Naive thymus-derived CD4-positive, alpha-beta T cell (primary cell): ENCODE measurements at places on chromosomes 3 and 15. TPM values are rescaled to one million over a fixed set of nuclear protein-coding genes. Genes with fewer than 3 reads are reported as not detected.

DNA sequence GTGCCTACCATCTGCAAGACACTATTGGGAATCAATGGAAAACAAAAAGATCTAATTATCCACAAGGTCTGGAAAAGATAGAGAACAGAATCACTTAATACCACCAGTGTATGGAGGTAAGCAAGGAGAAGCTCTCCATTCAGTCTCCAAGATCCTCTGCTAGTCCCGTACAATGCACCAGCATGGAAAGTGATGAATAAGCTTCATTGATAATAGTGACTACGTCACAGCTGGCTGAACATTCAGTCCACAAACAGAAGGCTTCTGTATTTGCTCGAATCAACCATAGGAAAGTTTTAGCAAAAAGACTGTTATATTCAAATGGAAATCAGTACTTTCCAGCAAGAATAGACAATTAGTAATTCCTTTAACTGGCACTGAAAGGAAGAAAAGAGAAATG is 42.9 kb downstream of the IGSF11 start:
- no peak for DNase-seq
- H3K4me3 ChIP-seq = no peak overlapping the region
- H3K36me3 ChIP-seq = no peaks in the 10 kb centered on the region
- H3K4me1 ChIP-seq = no peaks in the 10 kb centered on the region
- H3K27ac ChIP-seq = no peak overlapping the region
- H3K27me3 ChIP-seq = no peaks in the 10 kb centered on the region

DNA sequence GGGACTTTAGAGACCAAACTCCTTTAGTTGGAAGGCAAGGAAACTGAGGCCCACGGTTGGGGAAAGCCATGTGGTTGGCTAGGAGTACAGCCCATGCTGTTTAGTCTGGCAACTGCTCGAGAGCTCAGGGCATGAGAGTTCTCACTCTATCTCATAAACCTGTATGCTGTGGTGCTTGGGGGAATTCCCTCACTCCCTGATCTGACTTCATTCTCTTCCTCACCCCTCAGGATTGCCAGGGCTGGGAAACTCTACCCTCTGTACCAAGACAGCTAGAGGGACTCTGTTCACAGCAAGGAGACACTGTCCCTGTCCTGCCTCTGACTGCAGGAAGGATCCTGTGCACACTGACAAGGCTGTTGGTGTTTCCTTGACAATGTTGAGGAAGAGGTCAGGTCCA is 230.2 kb downstream of the ZNF621 start:
- no peaks in the 10 kb centered on the region for H3K36me3 ChIP-seq
- no peaks in the 10 kb centered on the region for H3K4me1 ChIP-seq
- H3K27me3 ChIP-seq = no peaks in the 10 kb centered on the region
- DNase-seq = no peak
- no peak overlapping the region for H3K27ac ChIP-seq

DNA sequence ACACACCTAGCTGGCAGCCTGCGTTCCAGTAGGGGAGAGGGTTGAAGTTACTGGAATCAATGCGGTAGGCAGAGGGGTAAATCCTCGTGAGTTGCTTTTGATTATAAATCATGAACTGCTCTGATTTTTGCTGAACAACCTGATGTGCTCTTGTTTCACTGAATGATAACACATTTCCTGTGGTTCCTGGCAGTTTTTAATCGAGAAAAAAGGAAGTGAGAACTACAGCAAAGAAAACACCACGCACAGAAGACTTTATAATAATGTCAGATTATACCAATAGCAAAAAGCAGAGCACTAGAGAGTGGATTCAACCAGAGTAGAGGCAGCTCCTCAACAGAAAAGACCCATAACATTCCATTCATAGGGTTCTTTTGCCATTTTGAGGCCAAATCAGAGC is 200.8 kb upstream of the STRIT1 start:
- H3K4me1 ChIP-seq = no peaks in the 10 kb centered on the region
- H3K27ac ChIP-seq = no peak overlapping the region

GRCh38 chr3:126300761-126301481 is 56.3 kb downstream of the KLF15 start:
- no peak overlapping the region for H3K4me3 ChIP-seq
- no peak for DNase-seq
- H3K4me1 ChIP-seq = no peaks in the 10 kb centered on the region
- no peaks in the 10 kb centered on the region for H3K27me3 ChIP-seq

DNA sequence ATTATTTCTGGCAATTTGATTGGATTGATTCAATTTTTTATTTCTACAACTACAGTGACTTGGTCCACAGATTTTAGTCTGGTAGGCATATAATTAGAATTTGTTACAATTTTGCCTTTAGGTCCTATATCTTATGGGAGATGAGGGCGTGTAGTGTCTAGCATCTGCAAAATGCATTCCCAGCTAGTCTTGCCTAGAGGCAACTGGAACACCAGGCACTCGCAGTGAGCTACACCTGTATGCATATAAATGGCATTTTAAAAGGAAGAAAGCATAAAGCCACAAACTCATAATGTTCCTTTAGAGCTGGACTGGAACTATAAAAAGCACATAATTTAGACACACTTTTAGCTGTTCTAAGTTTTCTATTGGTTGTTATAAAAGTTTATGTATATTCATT is 17.9 kb upstream of the SPPL2A start:
- H3K36me3 ChIP-seq = no peaks in the 10 kb centered on the region
- no peaks in the 10 kb centered on the region for H3K27me3 ChIP-seq
- H3K27ac ChIP-seq = no peak overlapping the region
- DNase-seq = no peak

- H3K4me1 ChIP-seq = peaks cover 65% of the 10 kb centered on the region
- no peaks in the 10 kb centered on the region for H3K27me3 ChIP-seq
- H3K27ac ChIP-seq = peak overlapping the region; percentile 97
- DNase-seq = no peak
Observed at GRCh38 chr15:63503739-63504246, 600 bp upstream of the USP3 start.

DNA sequence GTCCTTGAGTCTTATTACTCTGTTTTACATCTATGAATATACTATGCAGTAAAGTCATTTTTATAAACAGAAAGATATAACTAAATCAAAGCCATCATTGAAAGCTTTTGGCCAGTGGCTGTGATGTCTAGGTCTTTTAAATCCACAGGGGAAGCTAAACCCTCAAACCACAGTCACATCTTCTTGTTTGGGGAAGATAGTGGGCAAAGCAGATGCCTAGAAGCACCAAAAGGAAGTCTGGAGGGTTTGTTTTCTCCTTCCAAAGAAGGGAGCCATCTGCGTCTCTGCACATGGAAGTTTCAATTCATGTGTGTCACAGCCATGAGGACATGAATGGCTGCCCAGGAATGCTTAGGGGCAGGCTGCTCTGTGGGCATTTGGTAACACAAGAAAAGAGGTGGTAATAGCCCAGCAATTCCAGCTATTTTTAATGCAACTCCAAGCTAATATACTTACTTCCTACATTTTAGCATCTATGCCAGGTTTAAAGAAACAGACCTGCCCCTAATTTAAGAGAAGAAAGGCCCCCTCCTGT is 322.2 kb downstream of the SLC9A9 start:
- no peak overlapping the region for H3K27ac ChIP-seq
- no peak for DNase-seq
- no peaks in the 10 kb centered on the region for H3K36me3 ChIP-seq
- H3K4me3 ChIP-seq = no peak overlapping the region
- H3K27me3 ChIP-seq = no peaks in the 10 kb centered on the region

GRCh38 chr3:65927576-65927975 is 111.1 kb downstream of the MAGI1 start:
- no peak overlapping the region for H3K27ac ChIP-seq
- H3K4me3 ChIP-seq = no peak overlapping the region
- no peaks in the 10 kb centered on the region for H3K4me1 ChIP-seq
- no peak for DNase-seq

DNA sequence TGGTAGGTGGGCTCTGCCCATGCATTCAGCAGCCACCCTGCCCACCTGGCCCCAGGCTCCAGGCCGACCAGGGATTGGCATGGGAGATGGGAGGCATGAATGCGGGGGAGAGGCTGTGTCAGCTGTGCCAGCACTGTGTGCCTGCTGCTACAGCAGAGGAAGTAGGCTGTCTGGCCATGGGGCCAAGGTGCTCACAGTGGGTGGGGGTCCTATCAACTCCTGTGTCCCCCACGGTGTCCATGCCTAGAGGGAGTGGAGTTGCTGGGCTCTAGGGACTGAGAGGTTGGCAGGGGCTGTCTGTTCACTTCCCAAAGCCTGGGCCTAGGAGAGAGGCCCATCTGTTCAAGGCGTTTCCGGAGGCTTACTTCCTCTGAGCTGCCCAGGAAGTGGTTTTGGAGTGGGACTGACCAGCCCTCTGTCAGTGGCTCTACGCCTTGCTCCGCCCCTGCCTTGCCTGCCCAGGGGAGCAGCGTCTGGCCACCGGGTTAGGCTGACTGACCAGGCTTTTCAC is 5.8 kb downstream of the PRKCD start:
- no peaks in the 10 kb centered on the region for H3K27me3 ChIP-seq
- H3K4me3 ChIP-seq = no peak overlapping the region
- H3K27ac ChIP-seq = no peak overlapping the region
- no peak for DNase-seq
- peaks cover 16% of the 10 kb centered on the region for H3K4me1 ChIP-seq

- H3K4me3 ChIP-seq = no peak overlapping the region
- no peak for DNase-seq
- H3K27ac ChIP-seq = no peak overlapping the region
- no peaks in the 10 kb centered on the region for H3K4me1 ChIP-seq
- H3K27me3 ChIP-seq = no peaks in the 10 kb centered on the region
Observed at GRCh38 chr3:11613851-11614487, 29.7 kb downstream of the VGLL4 start.

GRCh38 chr3:78751266-78751665 is 1016.5 kb downstream of the ROBO1 start:
- H3K4me1 ChIP-seq = no peaks in the 10 kb centered on the region
- no peak overlapping the region for H3K4me3 ChIP-seq
- H3K27ac ChIP-seq = no peak overlapping the region

GRCh38 chr15:80918196-80918783 is 71.3 kb downstream of the MESD start:
- no peaks in the 10 kb centered on the region for H3K27me3 ChIP-seq
- H3K27ac ChIP-seq = no peak overlapping the region
- H3K36me3 ChIP-seq = no peaks in the 10 kb centered on the region
- H3K4me3 ChIP-seq = no peak overlapping the region
- H3K4me1 ChIP-seq = peaks cover 10% of the 10 kb centered on the region

DNA sequence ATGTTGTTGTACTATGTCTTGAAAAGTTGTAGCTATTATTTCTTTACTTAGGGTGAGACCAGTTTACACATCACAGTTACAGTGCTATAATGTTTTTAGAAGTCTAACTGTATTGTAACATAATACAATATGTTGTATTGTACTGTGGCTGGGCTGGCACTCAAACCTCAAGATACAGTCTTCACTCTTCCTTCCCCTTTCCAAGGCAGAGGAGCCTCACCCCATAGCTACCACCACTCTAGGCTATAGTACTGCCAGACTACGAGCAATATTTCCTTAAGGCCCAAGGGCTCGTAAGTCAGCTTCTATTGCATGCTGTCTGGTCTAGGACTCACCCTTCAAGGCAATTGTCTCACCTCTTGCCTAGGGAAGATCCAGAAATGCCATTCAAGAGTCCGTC is 597.7 kb downstream of the OTOL1 start:
- H3K4me3 ChIP-seq = no peak overlapping the region
- H3K27me3 ChIP-seq = no peaks in the 10 kb centered on the region
- no peak overlapping the region for H3K27ac ChIP-seq
- no peaks in the 10 kb centered on the region for H3K36me3 ChIP-seq

DNA sequence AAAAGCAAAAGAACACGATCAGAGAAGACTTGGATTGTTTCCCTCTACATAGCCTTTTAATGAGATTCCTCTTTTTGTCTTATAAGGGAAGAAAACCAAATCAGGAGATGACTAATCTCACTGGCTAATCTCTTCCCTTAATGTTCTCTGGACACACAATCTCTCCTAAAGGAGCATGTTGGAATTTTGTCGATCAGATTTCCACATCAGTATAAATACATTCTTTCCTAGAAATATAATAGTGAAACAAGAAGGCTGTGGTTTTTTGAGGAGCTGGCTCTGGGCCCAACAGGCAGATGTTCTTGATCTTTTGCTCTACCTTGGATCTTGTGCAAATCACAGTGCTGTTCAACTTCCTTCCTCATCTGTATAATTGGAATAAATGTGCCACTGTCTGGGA is 94.0 kb downstream of the GTPBP8 start:
- H3K4me1 ChIP-seq = no peaks in the 10 kb centered on the region
- no peaks in the 10 kb centered on the region for H3K36me3 ChIP-seq

DNA sequence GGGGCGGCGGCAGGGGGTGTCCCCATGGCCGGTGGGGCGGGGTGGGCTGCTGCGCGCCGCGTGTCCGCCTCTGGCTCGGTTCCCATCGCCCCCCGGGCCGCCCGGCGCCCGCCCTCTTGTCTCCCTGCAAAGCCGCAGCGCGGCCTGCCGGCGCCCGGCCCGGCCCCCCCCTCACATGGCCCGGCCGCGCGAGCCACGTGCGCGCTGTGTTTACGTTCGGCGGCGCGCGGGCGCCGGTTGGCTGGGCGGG is 502 bp downstream of the NR1D2 start:
- DNase-seq = no peak
- no peaks in the 10 kb centered on the region for H3K27me3 ChIP-seq
- peaks cover 24% of the 10 kb centered on the region for H3K4me1 ChIP-seq
- peak overlapping the region; percentile 81 for H3K27ac ChIP-seq
- no peaks in the 10 kb centered on the region for H3K36me3 ChIP-seq

- H3K4me3 ChIP-seq = no peak overlapping the region
- DNase-seq = no peak
- H3K27ac ChIP-seq = no peak overlapping the region
Observed at GRCh38 chr3:18847583-18848197, 300.6 kb upstream of the KCNH8 start.

DNA sequence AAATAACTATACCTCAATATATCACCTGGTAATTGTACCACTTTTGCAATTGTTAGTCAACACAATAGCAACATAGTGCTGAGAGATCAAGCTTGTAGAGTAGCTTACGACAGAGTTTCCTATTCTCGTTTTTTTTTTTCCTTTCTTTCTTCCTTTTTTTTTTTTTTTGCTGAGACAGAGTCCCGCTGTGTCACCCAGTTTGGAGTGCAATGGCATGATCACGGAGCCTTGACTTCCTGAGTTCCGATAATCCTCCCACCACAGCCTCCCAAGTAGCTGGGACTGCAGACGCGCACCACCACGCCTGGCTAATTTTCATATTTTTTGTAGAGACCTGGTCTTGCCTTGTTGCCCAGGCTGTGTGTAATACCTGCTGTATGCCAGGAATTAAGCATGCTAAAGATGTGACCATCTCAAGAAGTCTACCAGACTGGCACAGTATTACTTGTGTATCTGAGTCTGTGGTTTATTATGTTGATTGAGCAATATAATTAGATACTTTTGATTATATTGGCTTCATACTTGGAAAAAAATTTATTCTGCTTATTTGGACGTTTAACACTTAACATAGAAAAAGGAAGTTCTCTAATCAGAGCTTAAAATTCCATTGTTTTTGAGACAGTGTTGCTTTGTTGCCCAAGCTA is 3.0 kb downstream of the SELENOT start:
- H3K27me3 ChIP-seq = no peaks in the 10 kb centered on the region
- no peak overlapping the region for H3K4me3 ChIP-seq
- H3K36me3 ChIP-seq = no peaks in the 10 kb centered on the region

Gene TNNC1
- polyA plus RNA-seq = 0.73 TPM

Gene CCR2
- polyA plus RNA-seq = not detected

Gene GOLGA8O
- not detected for polyA plus RNA-seq

Gene CPA3
- polyA plus RNA-seq = not detected

Gene SAMMSON
- polyA plus RNA-seq = not detected

Gene CHRNA5
- not detected for polyA plus RNA-seq

Gene LRRC49
- polyA plus RNA-seq = not detected

Gene DLL4
- polyA plus RNA-seq = not detected
